Stimulated activated CD8-positive, alpha-beta memory T cell treated with anti-CD3 and anti-CD28 coated beads, Interleukin-7, amount 100 ng/mL, for 4 hours (primary cell): ENCODE measurements at places on chromosomes 7 and 10.

DNA sequence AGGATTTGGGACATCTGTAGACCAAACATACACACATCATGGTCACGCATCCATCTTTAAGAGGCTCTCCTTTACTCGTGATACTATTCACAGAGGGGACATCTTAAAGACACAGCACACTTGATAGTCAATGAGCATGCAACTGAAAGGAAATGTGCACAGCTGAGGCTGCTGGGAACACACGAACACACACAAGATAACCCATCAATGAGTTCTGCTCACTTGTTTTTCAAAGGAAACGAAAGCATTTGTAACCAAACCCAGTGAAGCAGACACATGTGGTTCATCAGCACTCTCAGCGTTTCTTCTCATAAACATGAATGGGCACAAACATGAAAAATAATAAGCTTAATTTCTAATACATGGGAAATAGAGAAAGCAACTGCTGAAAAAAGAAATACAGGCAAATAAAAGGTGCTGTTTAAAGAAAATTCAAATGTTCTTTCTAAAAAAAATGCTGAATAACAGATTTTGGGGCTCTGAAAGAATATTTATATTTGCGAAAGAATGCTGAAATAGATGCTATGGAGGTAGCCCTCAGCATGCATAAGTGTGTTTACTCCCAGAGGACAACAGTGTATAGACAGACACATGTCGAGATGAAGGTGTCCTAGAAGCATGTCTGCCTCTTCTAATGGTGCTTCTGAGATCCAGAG is 59.7 kb upstream of the LAMB4 start:
- no peak for DNase-seq

DNA sequence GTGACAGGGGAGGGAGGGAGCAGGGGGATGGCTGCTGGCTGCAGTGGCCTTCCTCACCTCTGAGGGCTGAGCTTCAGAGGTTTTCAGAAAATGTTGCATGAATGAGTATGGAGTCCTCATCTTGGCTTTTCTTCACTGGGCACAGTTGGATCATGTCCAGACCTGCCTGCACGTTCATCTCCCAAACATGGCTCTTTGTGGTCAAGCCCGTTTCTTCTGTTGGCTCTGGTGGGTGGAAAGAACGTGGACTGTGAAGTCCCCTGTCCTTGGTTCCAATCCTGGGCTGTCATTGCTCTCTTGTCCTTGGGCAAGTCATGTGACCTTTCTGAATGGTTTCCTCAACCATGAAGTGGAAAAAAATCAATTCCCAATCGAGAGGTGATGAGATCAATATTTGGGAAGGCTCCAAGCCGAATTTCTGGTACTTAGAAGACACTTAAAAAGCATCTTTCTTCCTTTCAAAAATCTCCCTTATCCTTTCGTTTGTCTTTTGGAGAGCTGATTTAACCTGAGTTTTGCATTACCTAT is 34.5 kb downstream of the TSPAN14 start:
- DNase-seq, result no peak

- DNase-seq, result no peak
Measured at GRCh38 chr10:128714644-128715415, 588.6 kb upstream of the MKI67 start.

DNA sequence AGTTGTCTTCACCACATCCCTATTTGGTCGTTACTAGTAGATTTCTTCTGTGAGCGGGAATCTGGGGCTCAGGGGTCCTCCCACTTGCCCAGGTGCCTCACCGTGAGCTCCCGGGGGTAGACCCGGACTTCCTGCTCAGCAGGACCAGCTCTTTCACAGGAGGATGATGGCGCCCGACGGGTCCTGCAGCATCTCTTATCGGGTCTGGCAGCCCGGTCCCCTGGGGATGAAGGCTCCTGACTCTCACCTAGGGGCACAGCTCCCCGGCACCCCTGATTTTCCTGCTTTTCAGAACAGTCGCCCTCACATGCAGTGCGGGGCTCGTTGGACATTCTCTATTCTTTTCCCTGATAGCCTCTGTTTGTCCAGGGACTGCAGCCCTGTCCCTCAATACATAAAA is 33.0 kb upstream of the SHH start:
- DNase-seq, result no peak

DNA sequence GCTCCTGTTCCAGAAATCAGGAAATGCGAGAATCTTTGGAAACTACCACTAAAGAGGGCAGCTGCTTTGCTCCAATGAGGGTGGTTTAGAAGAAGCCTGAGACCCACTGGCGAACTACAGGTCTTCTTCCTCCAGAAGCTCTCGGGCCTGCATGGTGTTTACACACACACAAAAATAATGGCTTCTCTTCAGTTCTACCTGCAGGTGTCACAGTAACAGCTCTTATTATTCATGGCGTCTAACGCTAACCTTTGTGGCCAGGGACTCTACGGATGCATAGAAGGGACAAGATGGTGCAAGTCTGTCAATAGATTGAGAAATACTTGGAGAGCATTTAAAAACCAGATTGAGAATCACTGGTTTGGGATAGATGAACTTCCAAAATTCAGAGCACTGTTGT is 22.4 kb downstream of the GPR141 start:
- DNase-seq, result no peak

- DNase-seq, result no peak
Measured at GRCh38 chr10:82742478-82742877, 867.5 kb downstream of the NRG3 start.

DNA sequence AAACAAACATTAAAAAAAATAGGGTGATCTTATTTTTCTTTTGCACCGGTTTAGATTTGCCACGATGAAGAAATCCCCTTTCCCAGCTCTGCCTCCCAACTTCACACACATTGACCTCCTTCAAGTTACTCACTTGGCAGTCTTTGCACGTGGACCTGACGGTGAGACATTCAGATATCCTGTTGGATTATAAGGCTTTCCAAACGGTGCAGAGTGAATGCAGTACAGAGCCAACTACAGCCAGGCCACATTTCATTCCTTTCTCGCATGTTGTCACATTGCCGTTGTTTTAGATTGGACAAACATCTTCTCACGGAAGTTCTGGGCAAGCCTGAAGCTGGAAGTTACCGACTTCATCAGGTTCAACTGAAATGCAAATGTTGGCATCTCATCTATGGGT is 159.2 kb downstream of the HDAC9 start:
- DNase-seq, result no peak

GRCh38 chr10:93580828-93581227 is 14.4 kb downstream of the FFAR4 start:
- DNase-seq, result no peak

GRCh38 chr7:157528785-157529341 is 192.1 kb downstream of the DNAJB6 start:
- no peak for DNase-seq

GRCh38 chr7:12488341-12488740 is 82.2 kb upstream of the SCIN start:
- DNase-seq, result no peak

GRCh38 chr7:101857358-101857811 is 40.0 kb downstream of the CUX1 start:
- no peak for DNase-seq

DNA sequence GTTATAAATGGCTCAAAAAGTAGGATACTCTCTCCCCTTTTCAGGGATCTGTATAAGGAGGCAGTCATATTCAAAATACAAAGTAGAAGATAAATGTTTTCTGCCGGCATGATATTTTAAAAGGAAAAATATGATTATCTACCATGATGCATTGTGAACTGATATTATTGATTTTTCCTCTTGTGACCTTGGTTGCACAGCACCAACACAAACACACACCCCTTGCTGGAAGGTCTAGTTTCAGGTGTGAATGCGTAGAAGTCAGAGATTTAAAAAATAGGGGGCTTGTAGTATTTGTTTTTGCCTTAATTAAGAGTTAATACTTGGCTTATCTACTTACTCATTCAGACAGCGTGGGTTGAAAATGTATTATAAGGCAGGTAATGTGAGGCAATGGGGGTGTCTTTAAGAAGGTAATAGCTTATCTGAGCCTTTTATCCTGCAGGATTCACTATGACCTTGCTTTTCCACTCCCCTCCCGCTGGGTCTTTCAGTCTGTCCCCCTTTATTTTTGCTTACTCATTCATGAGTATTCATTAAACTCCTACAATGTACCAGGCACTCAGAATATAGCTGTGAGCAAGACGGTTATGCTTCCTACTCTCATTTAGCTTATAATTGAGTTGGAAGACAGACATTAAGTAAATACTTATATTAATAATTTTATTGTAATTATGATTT is 390.6 kb downstream of the SDK1 start:
- no peak for DNase-seq

GRCh38 chr7:98314469-98314868 is 33.0 kb downstream of the BRI3 start:
- DNase-seq, result no peak

DNA sequence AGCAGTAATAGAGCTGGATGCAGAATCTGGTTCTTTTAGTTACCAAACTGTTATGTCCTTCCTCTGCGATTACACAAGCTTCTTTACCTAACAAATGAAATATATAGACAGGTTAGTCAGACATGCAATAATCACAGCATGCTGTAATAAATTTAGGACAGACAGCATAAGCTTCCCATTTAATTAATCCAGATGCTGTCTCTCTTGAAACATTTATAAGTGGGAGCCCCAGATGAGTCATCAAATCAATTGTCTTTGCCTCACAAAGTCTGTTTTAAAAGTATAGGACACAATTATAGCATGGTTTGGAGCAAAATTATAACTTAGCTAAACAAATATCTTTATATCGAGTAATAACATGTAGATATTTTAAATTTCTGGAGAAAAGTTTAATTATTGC is 1.6 kb downstream of the CDNF start:
- DNase-seq, result no peak

- no peak for DNase-seq
Measured at GRCh38 chr10:123614888-123615287, 51.3 kb upstream of the GPR26 start.

- DNase-seq, result no peak
Measured at GRCh38 chr7:42744746-42745145, 167.1 kb downstream of the C7orf25 start.

- no peak for DNase-seq
Measured at GRCh38 chr10:1185911-1186682, 129.9 kb downstream of the WDR37 start.

DNA sequence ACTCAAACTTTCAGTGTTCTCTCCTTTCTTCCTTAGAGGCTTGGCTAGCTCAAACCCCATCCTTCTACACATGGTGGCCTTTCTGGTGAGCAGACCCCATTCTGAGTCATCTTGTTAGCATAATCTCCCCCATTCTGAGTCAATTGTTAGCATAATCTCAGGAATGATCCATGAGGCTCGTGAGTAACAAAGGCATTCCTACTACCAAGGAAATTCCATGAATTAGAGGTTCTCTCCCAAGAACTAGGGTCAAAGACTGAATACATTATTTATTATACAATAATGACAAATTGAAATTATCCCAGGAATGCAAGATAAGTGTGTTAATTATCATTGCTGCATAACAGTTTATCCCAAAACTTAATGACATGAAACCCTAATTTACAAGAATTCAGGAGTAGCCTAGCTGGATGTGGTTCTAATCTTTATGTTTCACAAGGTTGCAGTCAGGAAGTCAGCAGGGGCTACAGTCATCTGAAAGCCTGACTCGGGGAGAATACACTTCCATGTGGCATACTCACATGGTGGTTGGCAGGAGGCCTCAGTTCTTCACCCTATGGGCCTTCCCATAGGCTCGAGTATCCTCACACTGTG is 100.2 kb downstream of the MMRN2 start:
- DNase-seq, result no peak

DNA sequence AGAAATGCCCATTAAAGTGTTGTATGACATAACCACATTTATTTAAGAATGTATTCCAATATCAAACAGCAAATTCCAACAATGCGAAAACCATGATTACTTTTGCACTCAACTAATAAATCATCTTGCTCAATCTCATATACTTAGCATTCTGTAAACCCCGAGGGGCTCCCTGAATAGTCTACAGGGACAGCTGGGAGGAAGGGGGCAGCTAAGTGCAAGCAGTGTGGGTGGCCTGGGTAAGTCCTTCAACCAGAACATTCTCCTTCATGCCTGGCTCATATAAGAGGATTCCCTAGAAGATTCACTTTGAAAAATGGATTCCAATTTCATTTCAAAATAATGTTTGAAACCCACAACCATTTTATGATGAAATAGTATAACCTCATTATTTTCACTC is 355.5 kb downstream of the CDC14C start:
- no peak for DNase-seq

DNA sequence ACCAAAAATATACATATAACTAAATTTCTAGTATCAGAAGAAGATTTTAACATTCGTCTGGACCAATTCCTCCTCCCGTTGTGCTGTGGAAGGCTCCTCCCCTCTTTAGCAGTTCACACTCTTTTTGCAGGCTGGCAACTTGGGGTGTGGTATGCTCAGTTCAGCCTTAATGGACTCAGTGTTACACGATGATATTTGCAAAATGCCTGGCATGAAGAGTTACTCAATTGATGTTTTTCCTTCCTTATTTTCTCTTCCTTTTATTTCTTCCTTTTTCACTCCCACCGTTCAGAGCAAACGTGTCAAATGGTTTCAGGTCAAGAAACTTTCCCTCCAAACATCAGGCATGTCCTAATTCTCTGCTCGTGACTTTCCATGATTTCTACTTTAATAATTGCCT is 248.3 kb downstream of the PHF14 start:
- DNase-seq, result no peak

DNA sequence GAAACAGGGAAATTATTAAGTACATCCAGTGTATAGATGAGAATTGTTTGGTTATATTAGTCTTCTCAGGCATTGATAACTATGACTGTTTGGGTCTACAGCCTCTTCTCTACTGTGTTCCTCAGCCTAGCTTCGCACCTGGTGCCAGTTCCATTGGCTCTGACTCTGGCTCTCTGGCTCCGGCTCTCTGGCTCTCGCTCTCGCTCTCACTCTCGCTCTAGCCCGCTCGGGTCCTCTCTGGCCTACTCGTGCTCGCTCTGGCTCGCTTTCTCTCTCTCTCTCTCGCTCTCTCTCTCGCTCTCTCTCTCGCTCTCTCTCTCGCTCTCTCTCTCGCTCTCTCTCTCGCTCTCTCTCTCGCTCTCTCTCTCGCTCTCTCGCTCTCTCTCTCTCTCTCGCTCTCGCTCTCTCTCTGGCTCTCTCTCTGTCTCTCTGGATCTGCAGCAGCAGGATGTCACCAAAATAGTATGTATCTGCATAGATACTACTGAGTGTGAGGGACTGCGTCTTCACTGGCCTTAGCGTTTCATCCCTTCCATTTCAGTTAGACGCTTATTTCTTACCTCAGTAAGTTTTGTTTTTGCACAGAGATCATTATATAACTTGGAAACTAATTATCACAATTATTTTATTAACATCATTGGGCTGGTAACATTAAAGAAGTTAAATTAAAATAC is 6.5 kb upstream of the SSBP1 start:
- no peak for DNase-seq

GRCh38 chr7:75789361-75789924 is 17.4 kb upstream of the CCL26 start:
- no peak for DNase-seq

DNA sequence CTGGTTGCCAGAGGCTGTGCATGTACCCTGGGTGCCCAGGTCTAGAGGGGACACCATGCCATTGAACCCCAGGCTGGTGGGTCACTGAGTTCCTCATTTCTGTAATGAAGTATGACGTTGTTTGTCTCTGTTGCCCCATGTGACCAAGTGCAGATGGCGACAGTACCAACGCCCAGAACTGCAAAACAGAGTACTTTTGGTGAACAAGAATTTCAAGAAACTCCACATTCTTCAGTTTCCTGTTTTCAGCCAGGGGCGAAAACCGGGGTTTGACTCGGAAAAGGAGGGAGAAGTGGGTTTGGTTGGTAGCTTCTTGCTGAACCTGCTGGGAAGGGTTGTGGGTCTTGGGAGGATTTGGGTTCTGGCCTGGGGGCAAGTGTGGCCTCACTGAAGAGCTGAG is 18.2 kb downstream of the CYP17A1 start:
- no peak for DNase-seq

GRCh38 chr10:132452216-132452650 is 55.2 kb downstream of the PWWP2B start:
- peak; percentile 60 for DNase-seq

GRCh38 chr10:75935240-75935639 is 503.8 kb downstream of the LRMDA start:
- no peak for DNase-seq
